ENCODE measurements at places on chromosomes 11 and 22.

DNA sequence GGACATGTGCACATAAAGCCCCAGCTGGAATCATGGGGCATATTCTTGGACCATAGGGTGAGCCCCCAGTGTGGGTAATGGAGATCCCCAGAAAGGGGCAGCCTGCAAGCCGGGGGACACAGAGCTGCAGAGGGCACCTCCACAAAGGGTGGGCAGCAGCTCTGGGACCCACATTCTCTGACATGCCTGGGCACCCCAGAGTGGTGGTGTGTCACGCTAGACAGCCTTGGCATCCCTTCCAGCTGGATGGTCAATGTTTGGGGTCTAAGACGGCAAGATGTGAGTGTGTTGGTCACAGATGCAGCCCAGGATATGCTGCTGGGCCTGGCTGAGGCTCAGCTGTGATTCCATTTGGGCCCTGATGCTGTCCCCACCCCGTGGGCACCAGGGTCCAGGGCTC lies 9.7 kb downstream of the ADORA2A start:
- no peak for DNase-seq

DNA sequence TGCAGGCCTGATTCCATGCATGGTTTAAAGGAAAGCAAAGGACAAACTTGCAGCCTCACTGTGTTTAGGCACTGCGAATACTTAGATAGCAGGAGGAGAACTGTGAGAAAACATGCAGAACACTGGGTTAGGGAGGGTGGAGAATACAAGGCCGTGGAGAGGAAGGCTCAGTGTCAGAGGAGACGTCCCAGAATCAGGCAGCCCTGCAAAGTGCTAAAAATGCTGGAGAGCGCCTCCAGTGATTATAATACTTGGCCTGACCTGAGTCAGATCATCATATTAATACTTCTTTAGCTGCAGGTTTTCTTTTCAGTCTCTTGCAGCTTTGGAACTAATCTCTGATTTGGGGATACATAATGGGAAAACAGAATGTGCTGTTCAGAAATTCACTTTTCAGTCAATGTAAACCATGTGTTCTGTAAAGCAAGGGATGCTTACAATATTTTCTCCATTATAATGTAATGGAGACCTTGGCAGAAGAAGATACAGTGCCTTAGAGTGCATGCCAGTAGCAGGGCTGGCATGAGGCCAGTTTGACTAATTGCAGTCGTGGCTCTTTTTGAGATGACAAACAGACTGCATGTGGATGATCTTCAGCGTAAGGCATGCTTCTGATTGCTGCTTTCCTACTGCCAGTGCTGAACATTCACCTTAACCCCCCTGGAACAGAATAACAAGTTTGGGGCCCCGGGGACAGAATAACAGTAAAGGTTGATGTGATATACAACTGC lies 16.8 kb downstream of the EXT2 start:
- DNase-seq = no peak

GRCh38 chr11:85602526-85603213 lies 24.5 kb downstream of the DLG2 start:
- DNase-seq = no peak

DNA sequence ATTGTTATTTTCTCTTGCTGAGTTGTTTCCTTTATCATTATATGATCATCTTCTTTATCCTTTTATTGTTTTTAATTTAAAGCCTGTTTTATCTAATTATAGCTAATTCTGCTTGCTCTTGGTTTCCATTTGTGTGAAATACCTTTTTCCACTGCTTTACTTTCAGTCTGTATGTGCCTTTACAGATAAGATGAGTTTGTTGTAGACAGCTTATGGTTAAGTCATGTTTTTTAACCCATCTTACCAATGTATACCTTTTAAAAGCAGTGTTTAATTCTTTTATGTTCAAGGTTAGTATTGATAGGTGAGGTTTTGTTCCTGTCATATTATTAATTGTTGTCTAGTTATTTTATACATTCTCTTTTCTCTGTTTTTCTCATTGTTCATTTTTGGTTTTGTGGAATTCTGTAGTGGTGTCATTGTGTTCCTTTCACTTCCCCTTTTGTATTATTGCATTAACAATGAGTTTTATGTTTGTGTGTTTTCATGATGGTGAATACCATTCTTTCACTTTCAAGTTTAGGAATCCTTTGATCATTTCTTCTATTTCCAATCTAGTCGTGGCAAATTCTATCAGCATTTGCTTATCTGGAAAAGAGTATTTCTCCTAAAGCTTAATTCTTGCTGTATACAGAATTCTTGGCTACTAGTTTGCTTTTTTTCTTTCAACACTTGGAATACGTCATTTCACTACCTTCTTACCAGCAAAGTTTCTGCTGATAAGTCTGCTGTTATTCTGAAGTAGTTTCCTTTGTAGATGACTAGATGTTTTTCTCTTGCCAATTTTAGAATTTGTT lies 21.8 kb downstream of the OR5AN1 start:
- DNase-seq = no peak

- DNase-seq = no peak
Observed at GRCh38 chr11:31815711-31816467, 4.8 kb upstream of the PAX6 start.

- no peak for DNase-seq
Observed at GRCh38 chr11:126731576-126732142, 268.9 kb downstream of the KIRREL3 start.

DNA sequence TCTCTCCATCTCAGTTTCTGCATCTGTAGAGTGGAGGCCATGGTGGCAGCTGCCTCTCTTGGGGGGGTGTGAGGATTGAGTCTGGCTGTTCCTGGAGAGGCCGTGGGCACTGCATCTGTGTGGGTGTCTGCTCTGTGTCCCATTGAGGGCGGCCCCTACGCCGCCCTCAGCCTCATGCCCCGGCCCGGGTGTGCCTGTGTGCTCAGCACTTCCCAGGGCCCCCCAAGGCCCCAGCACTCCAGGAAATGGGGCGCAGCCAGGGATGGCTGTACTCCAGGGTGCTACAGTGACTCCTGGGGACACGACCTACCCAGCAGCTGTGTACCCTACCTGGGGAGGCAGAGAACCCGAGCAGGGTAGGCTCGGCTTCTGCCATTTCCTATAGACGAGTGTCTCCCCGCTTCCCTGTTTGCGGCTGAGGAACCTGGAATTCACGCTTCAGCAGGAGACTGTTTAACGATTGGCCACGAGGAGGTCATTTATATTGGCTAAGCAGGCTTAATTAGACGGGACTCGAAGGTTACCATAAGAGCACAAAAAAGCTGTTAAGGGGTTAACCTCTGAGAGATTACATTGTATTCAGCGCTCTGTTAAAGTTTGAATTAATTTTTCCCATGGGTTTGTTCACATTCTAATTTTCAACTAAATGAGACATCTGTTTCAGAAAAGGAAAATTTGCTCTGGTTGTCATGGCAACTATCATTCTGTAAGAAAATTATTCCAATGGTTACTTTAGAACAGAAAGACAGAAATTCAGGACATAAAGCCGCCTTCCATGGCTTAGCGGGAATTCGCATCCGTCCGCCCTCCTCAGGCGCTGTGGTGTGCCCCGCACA lies 76.4 kb downstream of the MPPED1 start:
- no peak for DNase-seq

- no peak for DNase-seq
Observed at GRCh38 chr22:39910876-39911613, 10.2 kb downstream of the GRAP2 start.

- DNase-seq = no peak
Observed at GRCh38 chr22:35517207-35517606, 23.4 kb upstream of the RASD2 start.

- no peak for DNase-seq
Observed at GRCh38 chr22:36349726-36350125, 38.0 kb downstream of the MYH9 start.

GRCh38 chr11:5596607-5597201 lies at the start of gene TRIM6:
TRIM6 (plus strand) TSS chr11:5596637; CDS start chr11:5596898, 261 bp downstream.
- no peak for DNase-seq

GRCh38 chr11:1337647-1338007 lies 28.2 kb upstream of the TOLLIP start:
- DNase-seq = no peak

DNA sequence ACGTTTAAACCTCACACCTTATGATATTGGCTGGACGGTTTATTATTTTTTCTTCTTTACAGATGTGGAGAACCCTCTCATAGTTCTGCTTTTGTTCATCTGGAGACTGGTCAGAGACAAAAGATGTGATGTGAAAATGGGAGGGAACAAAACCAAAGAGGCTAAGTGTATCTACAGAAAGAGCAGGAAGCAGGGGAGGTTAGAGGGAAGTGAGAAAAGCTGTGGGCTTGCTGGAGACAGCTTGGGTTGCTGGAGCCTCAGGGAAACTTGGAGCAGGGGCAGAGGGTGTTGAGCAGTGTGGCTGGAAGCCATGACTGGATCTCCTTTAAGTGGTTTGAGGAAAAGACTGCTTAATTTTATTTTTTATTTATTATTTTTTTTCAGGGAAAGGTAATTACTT lies 79.0 kb upstream of the SNX19 start:
- no peak for DNase-seq

- DNase-seq = no peak
Observed at GRCh38 chr11:75602951-75603350, 40.9 kb downstream of the SERPINH1 start.

DNA sequence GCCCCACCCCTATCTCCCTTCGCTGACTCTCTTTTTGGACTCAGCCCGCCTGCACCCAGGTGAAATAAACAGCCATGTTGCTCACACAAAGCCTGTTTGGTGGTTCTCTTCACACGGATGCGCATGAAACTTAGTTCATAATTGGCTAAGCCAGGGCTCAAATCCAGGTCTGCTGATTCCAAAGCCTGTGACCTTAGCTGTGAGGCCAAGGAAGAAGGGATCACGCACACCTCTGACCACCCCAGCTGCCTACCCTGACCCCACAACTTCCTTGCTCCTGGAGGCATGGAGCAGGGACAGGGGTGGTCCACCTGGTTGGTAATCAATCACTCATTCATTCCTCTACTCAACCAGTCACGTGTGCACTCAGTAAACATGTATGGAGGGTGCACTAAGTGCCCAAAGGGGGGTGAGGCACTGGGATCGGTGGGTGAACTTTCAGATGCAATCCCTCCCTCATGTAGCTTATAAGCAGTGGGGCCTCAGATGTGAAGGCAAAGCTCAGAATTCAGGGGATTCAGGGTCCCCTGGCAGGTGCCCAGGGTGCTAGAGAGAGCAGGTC lies 10.3 kb downstream of the FXYD2 start:
- no peak for DNase-seq

DNA sequence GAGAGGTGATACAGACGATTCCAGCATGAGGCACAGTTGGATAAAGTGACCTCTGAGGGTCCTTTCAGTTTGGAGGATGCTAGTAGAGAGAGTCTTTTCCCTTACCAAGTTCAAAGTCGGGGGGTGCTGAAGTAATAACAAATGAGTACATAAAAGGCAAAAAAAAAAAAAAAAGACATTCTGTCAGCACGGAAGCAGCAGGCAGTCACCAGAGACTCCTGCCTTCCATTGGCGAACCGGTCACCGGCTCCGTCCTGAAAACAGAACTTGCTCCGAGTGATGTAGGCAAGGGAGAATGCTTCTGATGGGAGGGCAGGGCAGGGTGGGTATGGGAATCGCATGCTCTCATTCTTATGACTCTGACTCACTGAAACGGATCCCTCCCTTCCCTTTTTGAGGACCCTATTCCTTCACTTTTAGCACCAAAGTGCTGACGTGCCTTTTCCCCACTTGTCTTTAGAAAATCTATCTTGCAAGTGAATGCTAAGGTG lies 65.9 kb downstream of the PRR5L start:
- peak; percentile 14 for DNase-seq

GRCh38 chr11:2741377-2742131 lies 41.8 kb upstream of the KCNQ1OT1 start:
- DNase-seq = no peak

DNA sequence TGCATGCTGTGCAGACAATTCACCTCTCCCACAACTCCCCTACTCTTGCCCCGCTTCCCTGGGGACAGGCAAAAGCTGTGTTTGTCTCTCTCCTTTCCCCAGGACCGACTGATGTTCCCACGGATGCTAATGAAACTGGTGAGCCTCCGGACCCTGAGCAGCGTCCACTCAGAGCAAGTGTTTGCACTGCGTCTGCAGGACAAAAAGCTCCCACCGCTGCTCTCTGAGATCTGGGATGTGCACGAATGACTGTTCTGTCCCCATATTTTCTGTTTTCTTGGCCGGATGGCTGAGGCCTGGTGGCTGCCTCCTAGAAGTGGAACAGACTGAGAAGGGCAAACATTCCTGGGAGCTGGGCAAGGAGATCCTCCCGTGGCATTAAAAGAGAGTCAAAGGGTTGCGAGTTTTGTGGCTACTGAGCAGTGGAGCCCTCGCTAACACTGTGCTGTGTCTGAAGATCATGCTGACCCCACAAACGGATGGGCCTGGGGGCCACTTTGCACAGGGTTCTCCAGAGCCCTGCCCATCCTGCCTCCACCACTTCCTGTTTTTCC lies 1.4 kb upstream of the MADD start:
- DNase-seq = no peak

DNA sequence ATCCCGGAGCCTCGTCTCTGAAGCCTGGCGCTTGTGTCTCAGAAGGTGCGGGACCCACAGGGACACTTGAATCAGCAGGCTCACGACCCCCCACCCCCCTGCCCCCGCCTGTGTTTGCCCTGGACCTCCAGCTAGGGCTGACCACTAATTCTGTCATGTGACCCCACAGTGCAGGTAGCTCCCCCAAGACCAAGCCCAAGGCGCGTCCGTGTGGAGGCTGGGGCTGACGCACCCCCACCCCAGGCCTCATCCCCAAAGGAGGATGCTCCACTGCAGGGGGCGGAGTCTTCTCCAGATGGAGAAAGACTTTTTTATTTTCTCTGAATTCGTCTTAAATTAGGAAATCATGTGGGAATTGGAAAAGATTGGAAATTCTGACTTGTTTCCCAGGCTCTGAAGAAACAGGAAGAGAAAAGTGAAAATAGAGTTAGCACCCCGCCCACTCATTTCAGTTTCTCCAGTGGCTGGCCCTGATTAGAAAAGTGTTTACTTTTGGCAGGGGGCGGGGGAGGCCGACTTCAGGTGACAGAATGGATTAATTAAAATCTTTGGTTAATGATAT lies 1.0 kb upstream of the RELA start:
- DNase-seq = peak; percentile 59

- DNase-seq = no peak
Observed at GRCh38 chr11:88178191-88178590, 2.9 kb upstream of the RAB38 start.

DNA sequence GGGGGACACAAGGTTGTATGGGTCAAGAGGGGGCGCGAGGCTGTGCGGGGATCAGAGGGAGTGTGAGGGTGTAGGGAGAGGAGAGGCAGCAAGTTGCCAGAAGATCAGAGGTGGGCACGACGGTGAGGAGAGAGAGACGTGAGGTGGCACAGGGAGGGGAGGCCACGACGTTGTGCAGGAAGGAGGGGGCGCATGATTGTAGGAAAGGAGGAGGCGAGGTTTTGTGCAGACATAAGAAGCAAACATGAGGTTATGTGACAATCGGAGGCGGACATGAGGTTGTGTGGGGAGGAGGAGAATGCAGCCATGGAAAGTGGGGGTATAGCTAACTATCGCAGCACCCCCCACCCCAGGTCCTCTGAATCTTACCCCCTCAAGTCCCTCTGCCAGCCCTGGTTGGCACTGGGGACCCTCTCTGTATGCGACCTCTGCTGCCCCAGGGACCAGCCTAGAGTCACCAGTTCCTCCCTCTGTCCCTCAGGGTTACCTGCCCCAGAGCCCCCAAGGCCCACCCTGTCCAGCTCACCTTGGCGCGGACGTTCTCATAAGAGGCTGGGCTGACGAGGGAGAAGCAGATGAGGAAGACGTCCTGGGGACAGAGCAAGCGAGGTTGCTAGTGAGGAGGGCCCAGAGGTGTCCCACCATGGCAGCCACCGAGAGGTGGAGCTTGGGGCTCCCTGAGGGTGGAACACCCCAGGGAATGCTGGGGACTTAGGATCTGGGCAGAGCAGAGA lies 12.5 kb downstream of the RAC2 start:
- peak; percentile 50 for DNase-seq

- no peak for DNase-seq
Observed at GRCh38 chr22:43507235-43507634, 95.4 kb downstream of the MPPED1 start.
